Caudate nucleus (tissue), 63 donors: ENCODE measurements at places on chromosomes 13 and 19.
A peak's percentile ranks its signal among the peaks of the same experiment; 100 is the strongest.

DNA sequence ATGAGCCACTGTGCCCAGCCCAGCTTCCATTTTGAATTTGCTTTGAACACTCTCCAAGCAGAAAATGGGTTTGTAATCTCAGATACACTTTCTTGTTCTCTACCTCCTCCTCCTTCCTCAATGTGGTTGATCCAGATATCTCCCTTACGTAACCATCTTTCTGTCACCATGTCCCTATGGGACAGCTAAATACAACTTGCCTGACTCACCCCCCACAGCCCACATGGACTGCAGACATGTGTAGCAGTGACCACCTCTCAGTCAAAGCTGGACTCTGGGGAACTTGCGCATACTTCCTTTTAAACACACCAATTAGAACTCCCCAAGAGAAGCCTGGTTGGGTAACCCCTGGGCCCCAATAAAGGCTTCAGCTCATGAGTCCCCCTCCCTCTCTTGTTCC, 10.8 kb upstream of the ZNF799 start:
- DNase-seq = no peak

GRCh38 chr13:107572156-107572555, 643.2 kb downstream of the LIG4 start:
- no peak for DNase-seq

DNA sequence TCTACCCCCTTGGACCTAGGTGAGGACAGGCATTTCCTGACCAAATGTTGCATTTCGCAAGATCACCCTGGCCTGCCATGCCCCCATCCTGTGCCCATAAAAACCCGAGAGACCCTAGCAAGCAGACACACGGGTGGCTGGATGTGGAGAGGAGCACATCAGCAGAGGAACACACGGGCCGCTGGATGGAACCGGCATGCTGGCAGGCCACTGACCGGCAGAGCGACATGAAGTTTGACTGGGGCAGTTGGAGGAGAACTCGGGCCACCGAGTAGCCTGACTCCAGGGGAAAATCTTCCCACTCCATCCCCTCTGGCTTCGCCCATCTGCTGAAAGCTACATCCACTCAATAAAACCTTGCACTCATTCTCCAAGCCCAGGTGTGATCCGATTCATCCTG, 329.3 kb downstream of the FGF9 start:
- DNase-seq = no peak

GRCh38 chr19:42301646-42302203, at the start of gene PRR19:
PRR19 (plus strand) TSS chr19:42302132; CDS start chr19:42309585, 7,453 bp downstream.
- no peak for DNase-seq

DNA sequence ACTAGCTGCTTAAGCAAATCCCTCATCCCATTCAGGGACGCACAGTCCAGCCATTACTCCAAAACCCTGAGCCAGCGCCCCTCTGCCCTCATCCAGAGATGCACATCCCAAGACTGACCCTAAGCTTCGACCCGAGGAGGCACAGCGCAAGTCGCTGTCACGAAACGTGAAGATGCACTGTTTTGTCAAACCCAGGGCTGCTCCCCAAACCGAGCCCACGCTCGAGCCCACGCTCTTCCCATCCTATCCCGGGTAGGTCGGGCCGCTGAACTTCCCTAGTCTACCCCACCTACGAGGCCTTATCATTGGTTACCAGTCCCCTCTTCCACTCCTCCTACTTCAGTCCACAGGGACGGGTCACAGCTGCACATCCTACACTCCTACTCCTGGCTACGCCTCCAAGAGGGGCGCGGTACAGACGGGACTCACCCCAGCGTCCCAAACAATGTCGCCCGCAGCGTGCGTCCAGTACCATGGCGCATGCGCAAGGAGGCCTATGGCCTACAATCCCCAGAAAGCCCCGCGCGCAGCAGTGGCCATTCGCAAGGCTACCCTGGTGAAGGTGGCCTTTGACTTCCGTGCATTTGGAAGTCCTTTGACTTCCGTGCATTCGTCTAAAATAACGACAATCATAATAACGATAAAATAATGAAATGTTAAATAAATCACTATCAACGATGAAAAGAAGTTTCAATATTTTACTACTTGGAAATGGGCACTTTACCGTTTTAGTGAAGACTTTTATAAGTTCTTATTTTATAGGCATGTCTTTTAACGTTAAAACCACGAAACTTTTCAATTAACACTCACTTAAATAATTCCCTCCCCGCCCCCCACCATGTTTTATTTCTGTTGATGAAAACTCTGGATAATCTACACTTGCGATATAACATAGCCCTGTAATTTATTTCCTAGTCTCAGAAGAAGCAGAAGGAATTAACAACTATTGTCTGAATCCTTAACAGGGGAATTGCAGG, at the start of gene ZNF285:
Gene ZNF285 (minus strand): TSS at position 470 of the 977 bp plus-strand sequence. CDS start 4,395 bp downstream, outside the sequence.
- no peak for DNase-seq

DNA sequence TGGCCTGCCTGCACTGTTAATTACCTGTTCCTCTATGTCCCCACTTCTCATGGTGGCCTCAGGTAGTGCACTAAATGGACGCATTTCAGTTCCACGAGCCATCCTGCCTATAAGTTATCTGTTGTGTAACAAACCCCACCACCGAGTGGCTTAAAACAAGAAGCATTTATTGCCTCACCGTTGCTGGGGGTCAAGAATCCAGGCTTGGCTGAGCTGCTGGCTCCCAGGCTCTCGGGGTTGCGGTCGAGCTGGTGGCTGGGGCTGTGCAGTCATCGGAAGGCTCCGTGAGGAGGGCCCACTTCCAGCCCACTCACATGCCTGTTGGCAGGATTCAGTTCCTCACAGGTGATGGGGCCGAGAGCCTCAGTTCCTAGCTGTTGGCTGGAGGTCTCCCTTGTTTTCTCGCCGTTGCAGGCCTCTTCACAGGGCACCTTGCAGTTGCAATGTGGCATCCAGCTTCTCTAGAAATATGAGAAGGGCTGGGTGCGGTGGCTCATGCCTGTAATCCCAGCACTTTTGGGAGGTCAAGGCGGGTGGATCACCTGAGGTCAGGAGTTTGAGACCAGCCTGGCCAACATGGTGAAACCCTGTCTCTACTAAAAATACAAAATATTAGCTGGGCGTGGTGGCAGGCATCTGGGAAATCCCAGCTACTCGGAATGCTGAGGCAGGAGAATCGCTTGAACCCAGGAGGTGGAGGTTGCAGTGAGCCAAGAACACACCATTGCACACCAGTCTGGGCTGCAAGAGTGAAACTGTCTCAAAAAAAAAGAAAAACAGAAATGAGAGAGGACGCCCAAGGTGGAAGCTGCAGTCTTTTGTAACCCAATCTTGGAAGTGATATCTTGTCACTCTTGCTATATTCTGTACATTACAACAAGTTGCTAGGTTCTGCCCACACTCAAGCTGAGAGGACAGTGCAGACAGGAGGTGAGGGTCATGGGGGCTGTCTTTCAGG, 6.5 kb upstream of the PTOV1 start:
- DNase-seq = no peak

DNA sequence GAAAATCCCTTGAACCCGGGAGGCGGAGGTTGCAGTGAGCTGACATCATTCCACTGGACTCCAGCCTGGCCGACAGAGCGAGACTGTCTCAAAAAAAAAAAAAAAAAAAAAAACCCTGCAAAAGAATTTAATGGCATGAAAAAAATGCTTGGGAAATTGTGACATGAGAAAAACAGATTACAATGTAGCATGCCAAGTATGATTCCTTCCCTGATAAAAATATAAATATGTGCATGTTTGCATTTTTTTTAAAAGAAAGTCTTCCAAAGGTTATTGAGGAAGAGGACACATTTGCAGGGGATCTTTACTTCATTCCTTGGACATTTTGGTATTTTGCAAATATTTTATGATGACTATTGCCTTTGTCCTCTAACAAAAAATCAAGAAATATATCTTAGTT, 14.5 kb upstream of the ZBTB32 start:
- no peak for DNase-seq

GRCh38 chr19:19009951-19010350, 23.4 kb downstream of the SUGP2 start:
- no peak for DNase-seq

GRCh38 chr13:65497265-65497664, 1732.9 kb downstream of the PCDH9 start:
- DNase-seq = no peak

DNA sequence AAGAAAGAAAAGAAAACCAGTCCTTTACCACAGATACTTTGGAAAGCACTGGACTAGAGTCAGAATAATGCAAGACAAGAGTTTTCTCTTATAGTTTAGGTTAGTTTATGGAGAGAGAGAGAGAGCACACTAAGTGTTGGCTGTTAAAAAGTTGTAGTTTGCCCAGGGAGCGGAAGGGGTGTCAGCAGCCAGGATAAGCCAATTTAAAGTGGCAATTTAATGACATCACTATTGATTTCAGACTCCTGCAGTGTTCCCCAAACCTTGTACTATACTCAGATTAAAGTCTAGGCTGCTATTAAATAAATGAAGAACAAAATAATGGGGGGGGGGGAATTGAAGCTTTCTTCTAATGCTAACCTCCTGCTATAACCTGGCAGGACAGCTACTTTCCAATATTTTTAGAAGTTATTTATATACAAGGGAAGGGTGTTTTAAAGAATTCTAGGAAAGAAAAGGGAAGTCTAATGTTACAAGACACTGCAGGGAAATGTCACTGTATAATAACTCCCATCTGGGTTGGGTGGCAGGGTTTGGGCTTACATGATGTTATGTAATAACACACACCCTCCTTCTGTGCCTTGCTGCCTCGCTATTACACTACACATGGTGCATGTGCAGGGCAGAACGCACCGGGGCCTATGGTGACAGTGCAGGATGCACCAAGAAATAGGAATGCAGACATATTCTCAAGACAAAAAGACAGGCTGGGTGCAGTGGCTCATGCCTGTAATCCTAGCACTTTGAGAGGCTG, 19.9 kb downstream of the TPT1 start:
- peak; percentile 11 for DNase-seq

- no peak for DNase-seq
These were observed 248.0 kb upstream of the MAB21L1 start for GRCh38 chr13:35724446-35724845.

- no peak for DNase-seq
These were observed 5.1 kb downstream of the ISOC2 start for GRCh38 chr19:55456347-55456746.

- DNase-seq = no peak
These were observed 39.2 kb downstream of the GATAD2A start for GRCh38 chr19:19444681-19445155.

DNA sequence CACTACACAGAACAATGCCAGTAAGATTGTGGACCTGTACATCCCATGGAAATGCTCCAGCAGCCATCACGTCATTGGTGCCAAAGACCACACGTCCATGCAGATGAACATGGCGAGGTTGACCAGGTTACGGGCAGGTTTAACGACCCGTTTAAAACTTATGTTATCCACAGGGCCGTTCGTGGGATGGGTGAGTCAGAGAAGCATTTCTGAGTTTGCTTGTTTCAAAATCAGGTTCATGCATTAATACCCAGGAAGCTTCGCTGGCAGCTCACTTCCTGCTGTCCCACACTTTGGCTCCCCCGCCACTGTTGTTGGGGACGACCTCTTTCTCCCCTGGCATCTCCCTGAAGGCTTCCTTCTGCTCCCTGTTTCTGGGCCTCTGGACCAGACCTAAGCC, 194.1 kb downstream of the USP12 start:
- DNase-seq = no peak

DNA sequence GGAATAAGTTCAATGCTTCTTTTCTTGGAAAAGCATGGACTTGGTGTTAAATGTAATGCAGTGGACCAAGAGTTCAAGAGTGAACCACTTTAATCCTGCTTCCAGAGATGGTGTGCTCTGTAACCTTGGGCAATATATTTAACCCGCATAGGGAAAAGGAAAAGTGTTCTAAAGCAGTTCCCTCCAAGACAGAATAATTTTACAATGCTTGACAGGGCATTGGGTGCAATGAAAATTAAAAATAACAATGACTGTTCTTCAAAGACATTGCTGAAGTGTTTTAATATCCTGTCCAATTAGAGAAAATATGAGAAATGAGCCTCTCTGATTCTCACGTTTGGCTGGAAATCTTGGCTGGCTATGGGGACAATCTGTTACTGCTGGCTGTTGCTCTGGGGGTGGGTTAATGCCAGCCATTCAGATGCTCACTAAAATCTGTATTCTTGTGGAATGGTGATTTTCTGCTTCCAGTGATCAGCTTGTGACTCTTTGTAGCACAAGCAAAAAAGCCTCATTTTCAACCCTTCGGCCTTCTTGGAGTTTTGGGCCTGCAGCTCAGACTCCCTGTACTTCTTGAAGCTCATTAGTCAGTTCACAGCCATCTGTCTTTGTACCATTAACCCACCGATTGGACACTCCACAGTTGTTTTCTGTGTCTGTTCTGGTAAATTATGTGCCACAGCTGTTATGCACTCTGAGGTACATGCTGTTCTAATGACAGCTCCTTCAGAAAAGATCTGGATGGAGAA, 310.6 kb downstream of the LMO7 start:
- no peak for DNase-seq

GRCh38 chr19:44737238-44738071, 11.1 kb upstream of the BCL3 start:
- no peak for DNase-seq

GRCh38 chr13:30034458-30034795, 184.0 kb upstream of the UBL3 start:
- DNase-seq = no peak

GRCh38 chr19:56372281-56372680, 21.1 kb downstream of the ZNF582 start:
- DNase-seq = no peak

GRCh38 chr13:26861941-26862340, 101.4 kb upstream of the GPR12 start:
- DNase-seq = no peak

- DNase-seq = no peak
These were observed 62.6 kb downstream of the LATS2 start for GRCh38 chr13:20998649-20999415.

GRCh38 chr13:99064624-99065234, 86.9 kb upstream of the DOCK9 start:
- DNase-seq = no peak
